ENCODE measurements at places on chromosomes 12 and 14.

DNA sequence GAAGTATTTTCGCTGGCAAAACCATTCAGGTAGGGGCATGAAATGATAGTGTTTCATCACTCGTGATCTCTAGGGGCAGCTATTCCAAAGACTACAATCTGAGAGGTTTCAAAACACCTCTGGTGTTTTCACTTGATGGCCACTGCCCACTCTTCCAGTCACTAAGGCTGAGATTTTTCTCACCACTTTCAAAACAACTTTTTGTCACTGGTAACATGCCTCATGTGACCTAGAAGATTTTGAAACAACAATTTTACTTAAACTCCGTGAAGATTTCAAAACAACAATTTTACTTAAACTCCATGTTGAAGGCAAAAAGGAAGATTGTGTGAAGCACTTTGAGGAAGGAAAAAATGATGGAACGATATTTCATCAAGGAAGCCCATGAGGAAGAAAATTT lies 1.2 kb upstream of the IRAK3 start:
- DNase-seq: no peak

DNA sequence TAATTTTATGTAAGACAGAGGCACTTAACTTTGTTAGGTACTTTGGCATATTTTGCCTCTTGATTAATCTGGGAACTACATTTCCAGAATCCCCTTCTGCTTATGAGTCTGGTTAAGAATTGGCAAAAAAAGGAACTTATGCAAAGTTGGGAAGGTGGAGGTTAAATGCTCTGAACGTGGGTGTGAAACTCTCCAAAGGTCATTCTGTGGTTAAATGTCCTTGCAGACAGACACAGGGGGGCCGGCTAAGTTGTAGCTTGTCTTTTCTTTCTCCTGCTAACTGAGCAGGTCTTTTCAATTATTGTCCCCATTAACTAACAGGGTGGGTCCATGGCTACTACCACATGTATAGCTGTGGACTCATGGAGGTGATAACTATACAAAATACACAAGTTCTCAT lies 248.6 kb upstream of the NOVA1 start:
- no peak for DNase-seq

GRCh38 chr12:107618106-107618505 lies 67.5 kb upstream of the PWP1 start:
- no peak for DNase-seq

DNA sequence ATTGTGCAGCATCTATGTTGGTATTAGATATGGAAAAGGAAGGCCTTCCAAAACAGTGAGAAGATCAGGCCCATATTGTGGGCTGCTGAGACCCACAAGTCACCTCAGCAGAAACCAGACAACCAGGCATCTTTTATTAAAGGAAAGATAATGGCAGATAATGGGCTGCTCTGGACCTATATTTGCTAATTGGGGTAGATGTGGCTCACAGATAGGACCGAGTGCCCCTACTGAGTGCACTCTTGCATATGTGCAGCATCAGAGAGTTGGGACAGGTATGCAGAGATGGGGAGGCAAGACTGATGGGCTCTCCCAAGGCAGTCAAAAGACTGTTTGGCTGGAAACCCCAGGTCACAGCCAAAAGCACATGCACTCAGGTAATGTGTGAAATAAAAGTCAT lies 149.8 kb upstream of the GZMB start:
- DNase-seq: no peak

GRCh38 chr12:79681008-79681590 lies 9.7 kb downstream of the PAWR start:
- no peak for DNase-seq

- DNase-seq: no peak
Measured at GRCh38 chr12:19070341-19070740, 59.2 kb upstream of the PLEKHA5 start.

GRCh38 chr12:49309386-49309785 lies 13.7 kb upstream of the TROAP start:
- DNase-seq: no peak

DNA sequence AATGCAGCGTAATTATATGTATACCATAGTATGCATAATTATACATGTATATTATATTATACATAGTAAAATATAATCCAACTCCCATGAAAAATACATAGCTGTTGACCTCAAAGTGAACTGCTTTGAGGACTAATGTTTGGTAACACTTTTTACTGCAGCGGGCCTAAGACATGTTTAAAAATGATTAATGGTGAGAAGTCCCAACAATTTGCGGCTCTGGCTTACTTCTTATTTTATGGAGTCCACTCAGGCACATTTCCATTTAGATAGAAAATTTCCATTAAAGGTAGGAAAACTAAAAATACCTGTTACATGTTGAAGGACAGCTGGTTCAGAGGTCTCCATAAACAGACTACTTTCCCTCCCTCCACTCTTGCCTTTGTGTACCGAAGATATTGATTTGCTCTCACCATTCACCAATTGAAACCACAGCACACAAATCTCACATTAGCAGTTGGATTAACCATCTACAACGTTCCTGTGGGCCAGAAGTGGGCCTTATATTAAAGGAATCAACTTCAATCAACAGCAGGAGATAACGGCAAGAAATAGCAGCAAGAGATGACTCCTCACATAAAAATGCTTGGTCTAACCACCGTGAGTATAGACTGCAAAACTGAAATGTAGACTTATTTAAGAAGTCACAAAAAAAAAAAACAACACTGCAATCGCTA lies 14.1 kb upstream of the NT5DC3 start:
- peak; percentile 12 for DNase-seq

GRCh38 chr12:6547987-6548386 lies 7.9 kb downstream of the IFFO1 start:
- no peak for DNase-seq
